HFF-Myc (cell line): ENCODE measurements at places on chromosomes 3 and 15.

DNA sequence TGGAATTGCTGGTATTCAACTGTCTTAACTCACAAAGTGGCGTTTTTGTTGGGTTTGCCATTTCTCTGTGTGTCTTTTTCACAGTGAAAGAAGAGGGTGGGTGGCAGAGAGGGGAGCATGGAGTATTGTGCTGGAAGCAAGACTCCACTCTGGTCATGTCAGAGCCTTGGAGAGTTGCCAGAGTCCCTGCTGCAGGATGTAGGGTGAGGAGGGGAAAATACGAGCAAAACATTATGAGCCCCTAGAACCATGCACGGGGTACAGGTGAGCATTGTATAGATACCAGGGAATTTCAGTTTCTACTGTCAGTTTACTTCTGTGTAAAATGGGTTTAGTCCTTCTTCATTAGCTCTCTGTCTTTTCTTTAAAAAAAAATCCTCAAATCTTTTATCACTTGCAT, 249.9 kb downstream of the CACNA2D3 start:
- DNase-seq: no peak

GRCh38 chr3:56874269-56874668, 72.5 kb upstream of the ARHGEF3 start:
- no peak for DNase-seq

DNA sequence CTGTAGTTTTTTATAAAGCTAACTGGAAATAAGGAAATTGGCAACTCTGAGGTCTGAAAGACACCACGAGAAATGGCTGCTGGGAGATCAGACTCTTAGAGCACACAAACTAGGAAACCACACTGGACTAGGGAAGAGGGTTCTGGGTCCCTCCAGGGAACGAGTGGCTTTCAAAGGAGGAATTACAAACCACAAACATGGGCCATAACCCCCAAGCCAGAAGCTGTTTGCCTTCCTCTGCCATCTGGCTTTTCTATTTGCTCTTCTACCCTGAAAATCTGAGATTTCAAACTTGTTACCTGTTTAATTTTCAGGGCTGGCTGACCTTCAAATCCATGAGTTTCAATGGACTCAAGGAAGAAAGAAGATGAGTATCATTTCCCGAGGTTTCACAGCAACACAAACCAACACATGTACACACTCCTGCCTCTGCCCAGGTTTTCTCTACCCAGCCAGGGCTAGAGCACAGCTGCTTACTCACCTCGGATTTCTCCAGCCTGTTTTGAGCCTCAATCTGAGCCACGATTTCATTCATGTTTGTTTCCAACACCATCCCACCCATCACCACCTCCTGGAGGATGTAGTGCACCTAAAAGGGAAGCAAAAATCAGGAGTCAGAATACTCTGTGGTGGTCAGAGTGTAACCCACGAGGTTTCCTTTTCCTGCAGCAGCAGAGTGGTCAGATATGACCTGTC, 22.6 kb upstream of the ANPEP start:
- DNase-seq: no peak

- no peak for DNase-seq
Observed at GRCh38 chr3:54792584-54792983, 135.3 kb downstream of the LRTM1 start.

GRCh38 chr3:193240850-193241706, at the start of gene PLAAT1:
Gene PLAAT1 (plus strand): TSS chr3:193241222. CDS start chr3:193255651, 14,429 bp downstream.
- peak; percentile 2 for DNase-seq

DNA sequence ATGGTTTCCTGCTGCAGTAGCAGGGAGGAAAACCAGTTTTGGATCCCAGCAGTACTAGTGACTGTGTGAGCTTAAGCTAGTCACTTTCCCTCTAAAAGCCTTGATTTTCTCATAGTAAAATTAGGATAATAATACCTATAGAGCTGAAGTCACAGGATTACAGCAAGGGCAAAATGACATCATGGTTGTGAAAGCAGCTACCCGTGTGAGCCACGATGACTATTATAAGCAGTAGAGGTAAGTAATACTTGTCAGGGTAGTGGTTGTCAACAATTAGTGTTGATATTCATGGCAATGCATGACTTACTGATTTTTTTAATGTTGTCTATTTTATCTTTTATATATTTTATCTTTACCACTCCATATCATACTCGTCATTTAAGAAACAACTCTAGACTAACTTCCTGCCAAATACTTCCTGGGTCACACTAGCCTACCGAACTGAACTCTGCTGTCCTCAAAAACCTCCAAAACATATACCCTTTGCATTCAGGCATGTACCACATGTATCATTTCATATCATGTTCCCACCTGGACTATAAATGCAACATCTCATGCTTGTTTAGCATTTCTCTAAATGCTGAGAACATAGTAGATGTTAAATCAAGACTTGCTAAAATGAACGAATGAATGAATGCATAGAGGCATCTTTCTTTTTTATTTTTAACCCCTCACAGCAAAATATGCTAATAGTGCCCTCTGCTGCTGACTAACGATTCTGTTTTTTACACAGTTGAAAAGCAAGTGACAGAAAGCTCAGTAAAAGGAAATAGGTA, 172.6 kb downstream of the P3H2 start:
- DNase-seq: no peak

GRCh38 chr3:48151058-48151806, 37.0 kb downstream of the CDC25A start:
- peak; percentile 77 for DNase-seq

GRCh38 chr3:194471863-194472262, 14.9 kb downstream of the ATP13A3 start:
- no peak for DNase-seq

- DNase-seq: no peak
Observed at GRCh38 chr3:64687086-64687780, 567 bp downstream of the ADAMTS9 start.

- DNase-seq: no peak
Observed at GRCh38 chr3:190384309-190384756, 3.6 kb upstream of the CLDN16 start.

- peak; percentile 49 for DNase-seq
Observed at GRCh38 chr3:160665784-160666526, 11.0 kb upstream of the ARL14 start.

DNA sequence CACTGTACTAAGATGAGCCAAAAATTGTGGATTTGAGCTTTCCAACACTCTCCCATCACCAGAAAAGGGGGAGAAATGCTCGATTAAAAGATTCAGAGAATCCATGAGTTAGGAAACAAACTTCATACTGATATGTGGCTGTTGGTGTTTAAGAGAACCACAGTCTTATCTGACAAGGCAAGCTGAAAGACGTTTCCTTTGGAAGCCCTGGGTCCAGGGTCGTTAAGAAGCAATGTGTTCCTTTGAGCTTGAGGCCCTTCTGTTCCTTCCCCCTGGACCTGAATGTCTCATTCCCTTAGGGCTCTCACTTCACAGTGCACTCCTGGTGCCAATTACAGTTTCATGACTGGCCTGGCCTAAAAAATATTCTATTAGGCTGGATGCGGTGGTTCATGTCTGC, 524.8 kb upstream of the PPP2R3A start:
- no peak for DNase-seq

GRCh38 chr15:62390791-62391640, 225.9 kb upstream of the C2CD4B start:
- no peak for DNase-seq

- DNase-seq: no peak
Observed at GRCh38 chr3:122067214-122067550, 12.0 kb downstream of the CD86 start.

- no peak for DNase-seq
Observed at GRCh38 chr3:3771567-3771966, 27.7 kb upstream of the LRRN1 start.
